ENCODE measurements at places on chromosomes 4 and X.
A peak's percentile ranks its signal among the peaks of the same experiment; 100 is the strongest.

DNA sequence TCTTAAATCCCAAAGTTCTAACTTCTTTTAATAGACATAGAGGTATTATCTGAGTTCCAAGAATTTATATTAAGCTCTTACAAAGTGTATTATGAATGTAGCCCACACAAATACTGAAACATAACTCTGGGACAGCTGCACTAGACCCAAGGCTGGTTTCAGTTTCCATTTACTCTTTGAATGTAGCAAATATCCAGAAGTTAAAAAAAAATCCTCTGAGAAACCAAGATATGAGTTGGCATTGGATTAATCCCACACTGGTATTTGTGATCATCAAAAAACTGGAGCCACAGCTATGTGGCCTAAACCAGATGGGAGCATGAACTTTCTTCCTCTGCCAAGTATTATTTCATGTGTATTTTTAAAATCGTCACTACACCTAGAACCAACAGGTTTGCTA, 23.6 kb upstream of the SMPX start:
- no peak for DNase-seq

DNA sequence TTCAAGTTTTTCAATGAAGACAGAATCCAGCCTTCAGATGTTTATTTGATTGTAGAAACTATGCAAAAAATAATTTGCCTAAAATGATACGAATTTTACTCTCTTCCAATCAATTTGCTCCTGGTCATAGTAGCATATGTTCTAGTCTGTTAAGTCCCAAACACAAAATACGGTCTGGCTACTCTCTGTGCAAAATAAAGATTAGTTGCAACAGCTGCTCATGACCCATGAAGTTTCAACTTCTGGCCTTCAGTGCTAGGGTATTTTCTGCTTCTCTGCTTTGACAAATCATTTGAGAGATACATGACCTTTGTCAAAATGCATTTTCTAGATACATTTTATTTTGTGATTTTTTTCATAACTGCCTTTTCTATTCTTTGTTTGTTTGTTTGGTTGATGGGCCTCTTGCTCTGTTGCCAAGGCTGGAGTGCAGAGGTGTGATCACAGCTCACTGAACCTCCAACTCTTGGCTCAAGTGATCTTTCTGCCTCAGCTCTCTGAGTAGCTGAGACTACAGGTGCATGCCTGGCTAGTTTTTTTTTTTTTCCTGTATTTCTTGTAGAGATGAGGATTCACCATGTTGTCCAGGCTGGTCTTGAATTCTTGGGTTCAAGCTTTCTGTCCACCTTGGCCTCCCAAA, 55.2 kb downstream of the TACR3 start:
- no peak for DNase-seq

- DNase-seq, result no peak
Observed at GRCh38 chrX:69051901-69052300, 113.4 kb downstream of the PJA1 start.

DNA sequence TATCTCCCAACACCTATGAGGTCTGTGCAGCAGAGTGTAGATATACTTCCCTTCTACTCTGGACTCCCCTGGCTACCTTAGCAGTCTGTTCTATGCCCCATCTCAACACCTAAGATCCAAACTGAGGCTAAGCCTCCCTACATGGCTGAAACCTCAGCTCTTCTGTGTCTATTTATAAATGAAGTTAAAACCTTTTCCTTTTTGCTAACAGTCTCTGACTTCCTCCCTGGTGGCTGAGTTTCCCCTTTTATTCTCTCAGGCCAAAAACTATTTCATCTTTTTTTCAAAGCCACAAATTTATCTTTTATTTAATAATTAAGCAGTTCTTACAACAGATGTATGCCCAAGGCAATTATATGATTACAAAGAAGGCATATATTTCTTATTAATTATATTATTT, 111.8 kb upstream of the STIM2 start:
- DNase-seq, result no peak

GRCh38 chr4:8101213-8102075, 57.2 kb downstream of the ABLIM2 start:
- no peak for DNase-seq

DNA sequence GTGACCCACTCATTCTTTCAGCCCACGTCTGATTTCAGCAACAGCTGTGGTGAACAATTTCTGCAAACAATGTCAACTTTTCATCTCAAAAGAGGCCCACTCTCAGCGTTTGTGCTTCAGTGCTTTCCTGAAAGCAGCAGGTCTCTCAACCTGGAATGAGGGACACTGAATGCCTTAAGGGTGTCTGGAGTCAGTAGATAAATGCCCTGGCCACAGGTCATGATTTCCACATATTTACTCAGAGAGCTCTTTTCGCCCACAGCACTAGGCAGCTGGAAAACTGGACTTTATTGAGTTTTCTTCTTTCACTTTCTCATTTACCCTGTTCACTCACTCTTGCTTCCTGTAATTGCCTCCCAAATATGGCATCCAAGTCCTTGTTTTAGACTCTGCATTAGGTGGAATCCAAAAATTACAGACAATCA, 52.8 kb downstream of the NPFFR2 start:
- DNase-seq, result peak; percentile 37

DNA sequence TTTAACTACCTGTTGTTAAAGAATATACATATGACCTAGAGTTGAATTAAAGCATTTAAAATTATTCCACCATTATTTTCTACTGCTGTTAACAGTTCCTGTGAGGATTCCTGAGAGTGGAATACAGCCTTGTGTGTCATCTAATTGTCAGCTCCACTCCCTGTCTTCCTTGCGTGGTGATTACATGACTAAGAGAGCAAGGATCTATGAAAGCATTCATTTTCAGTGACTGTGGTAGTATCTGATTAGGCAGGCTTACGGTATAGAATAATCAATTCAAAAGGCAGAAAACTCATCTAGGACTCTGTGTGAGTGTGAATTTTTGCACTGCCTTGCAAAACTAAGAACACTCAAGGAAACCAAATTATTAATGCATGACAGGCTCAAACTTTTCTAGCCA, 577.8 kb downstream of the SH3BGRL start:
- no peak for DNase-seq

DNA sequence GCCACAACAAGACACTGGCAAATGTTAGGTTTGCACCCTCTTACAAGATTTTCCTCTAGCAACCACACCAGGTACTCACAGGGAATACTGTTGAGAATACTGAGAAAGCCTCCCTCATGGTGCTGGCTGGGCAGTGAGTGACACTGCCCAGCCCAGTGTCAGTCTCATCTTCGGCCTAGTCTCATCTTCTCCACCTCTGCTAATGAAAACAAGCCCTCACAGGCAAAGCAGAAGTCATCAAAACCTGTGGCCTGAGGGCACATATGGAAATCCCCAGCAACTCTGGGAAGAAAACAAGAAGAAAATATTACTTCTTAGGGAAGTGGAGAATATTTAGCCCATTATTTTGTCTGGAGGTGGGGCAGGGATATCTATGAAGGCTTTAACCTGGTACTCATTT, 7.9 kb upstream of the ADAM29 start:
- DNase-seq, result no peak
